Brain (organoid and tissue), 16 donors: ENCODE measurements at places on chromosomes 2 and 18.

DNA sequence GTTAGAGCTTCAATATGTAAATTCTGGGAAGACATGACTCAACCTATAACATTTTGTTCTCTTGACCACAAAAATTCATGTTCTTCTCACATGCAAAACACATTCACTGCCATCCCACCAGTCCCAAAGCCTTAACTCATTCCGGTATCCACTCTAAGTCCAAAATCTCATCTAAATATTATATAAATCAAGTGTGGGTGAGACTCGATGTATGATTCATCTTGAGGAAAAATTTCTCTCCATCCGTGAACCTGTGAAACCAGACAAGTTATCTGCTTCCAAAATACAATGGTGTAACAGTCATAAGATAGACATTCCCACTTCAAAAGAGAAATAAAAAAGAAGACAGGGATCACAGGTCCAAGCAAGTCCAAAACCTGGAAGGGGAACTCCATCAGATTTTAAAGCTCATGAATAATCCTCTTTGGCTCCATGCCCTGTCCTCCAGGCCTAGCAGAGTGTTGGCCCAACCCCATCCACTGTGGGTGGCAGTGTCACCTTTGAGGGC is 101.3 kb downstream of the RAD51AP2 start:
- no peak for DNase-seq

GRCh38 chr2:168633200-168633599 is 169.2 kb upstream of the NOSTRIN start:
- DNase-seq = no peak

DNA sequence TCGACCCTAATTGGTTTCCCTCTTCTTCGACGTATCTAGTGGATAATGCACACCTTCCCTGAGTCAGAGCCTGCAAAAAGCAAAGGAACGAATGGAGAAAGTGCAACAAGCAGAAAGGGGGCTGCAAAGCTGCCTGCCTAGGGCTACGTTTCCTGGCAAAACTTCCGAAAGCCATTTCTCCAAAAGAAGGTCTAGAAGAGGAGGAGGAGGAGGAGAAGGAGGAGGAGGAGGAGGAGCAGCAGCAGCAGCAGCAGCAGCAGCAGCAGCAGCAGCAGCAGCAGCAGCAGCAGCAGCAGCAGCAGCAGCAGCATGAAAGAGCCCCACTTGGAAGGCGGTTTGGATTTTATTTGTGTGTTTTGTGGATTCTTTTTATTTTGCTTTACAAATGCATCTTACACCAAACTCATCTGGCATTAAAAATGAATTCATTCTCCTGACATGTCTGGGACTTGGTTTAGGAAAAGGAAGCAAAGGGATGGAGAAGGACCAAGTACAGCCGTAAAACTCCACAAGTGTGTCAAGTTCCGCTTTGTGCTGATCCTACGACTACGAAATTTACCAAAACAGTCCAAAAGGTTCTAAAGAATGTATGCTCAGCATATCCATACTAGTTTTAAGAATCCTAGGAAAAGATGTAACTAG is 2.0 kb downstream of the TCF4 start:
- peak; percentile 59 for DNase-seq

DNA sequence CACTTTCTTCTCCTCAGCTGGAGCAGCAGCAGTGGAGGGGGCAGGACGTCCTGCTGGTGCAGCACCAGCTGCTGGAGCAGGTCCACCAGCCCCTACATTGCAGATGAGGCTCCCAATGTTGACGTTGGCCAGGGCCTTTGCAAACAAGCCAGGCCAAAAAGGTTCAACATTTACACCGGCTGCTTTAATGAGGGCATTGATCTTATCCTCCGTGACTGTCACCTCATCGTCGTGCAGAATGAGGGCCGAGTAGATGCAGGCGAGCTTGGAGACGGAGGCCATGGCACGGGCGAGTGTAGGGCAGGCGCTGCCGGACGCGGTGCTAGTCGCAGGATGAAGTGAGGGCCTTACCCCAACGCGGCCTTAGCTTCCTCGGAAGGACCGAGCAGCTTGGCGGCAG is 12.5 kb downstream of the HOXD1 start:
- DNase-seq = no peak

DNA sequence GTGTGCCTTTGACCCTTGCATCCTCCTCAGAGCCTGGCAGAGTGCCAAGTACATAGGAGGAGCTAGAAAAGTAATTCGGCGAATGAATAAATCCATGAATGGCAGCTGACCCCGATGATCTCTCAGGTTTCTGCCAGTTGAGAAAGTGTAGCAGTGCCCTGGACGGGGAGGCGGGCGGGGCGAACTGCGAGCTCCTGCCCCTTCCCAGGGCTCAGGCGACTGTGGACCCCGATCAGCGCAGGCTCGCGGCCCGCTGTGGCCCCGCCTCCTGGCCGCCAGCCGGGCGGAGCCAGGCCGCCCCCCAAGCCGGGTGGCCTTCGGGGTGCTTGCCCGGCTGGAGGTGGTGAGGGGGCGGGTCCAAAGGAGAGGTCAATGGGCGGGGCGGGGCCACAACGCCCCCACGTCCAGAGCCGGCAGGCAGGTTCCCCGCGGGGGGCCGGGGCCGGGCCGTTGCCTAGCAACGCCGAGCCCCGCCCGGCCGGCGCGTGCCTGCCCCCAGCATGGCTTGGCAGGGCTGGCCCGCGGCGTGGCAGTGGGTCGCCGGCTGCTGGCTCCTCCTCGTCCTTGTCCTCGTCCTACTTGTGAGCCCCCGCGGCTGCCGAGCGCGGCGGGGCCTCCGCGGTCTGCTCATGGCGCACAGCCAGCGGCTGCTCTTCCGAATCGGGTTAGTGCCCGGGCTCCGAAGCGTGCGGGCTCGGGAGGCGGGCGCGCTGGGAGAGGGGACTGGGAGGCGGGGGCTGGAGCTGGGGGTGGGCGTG is 30.6 kb upstream of the TMBIM1 start:
- peak; percentile 88 for DNase-seq

GRCh38 chr2:11100976-11101375 is 54.3 kb upstream of the SLC66A3 start:
- no peak for DNase-seq

GRCh38 chr2:239266434-239266766 is 134.4 kb downstream of the HDAC4 start:
- DNase-seq = no peak

DNA sequence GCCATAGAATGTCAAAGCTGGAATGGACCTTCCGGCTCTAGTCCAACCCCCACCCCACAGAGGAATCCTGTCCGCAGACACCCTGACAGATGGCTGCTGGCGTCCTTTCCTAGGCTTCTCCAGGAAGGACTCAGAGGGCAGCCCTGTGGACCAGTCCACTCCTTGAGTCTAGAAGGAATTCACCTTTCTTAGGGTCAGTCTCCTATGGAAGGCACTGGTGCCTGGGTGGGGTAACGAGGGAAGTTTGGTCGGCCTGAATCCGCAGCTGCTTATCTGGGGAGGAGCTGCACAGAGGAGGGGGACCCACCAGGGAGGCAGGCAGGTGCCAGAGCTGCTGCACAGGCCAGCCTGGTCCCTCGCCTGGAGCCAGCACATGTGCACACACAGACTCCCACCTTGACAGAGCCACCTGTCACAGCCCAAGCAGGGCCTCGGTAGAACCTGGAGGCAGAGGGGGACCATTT is 2.5 kb downstream of the DNMT3A start:
- no peak for DNase-seq

GRCh38 chr18:44710931-44711330 is 30.2 kb downstream of the SETBP1 start:
- no peak for DNase-seq

DNA sequence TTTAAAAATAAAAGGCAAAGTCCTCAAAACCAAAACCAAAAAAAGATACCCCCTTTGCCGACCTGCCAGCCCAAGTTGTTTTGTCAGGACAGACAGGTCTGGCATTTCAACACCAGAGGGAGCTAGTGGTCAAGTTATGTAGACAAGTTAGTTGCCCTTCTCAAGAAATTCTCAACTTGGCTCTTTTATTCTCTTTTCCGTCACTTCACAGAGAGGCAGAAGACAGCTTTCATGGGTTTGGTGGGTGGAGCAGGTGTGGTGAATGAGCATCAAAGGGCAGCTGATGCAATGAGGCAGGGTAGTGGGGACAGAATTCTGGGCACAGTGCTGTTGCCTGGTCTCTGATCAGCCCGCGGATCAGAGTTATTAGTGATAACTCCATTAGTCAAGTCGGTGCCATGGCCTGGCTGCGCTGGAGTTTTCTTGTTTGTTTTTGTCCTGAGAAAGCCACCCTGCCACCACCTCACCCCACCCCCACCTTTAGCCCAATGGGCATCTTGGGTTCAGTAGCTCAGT is 303.7 kb upstream of the EPAS1 start:
- peak; percentile 74 for DNase-seq

- DNase-seq = no peak
Measured at GRCh38 chr2:189901664-189902063, 117.4 kb downstream of the PMS1 start.
